ENCODE measurements at places on chromosomes 5 and 9.

- DNase-seq: no peak
Observed at GRCh38 chr9:113361304-113362018, 12.1 kb downstream of the BSPRY start.

DNA sequence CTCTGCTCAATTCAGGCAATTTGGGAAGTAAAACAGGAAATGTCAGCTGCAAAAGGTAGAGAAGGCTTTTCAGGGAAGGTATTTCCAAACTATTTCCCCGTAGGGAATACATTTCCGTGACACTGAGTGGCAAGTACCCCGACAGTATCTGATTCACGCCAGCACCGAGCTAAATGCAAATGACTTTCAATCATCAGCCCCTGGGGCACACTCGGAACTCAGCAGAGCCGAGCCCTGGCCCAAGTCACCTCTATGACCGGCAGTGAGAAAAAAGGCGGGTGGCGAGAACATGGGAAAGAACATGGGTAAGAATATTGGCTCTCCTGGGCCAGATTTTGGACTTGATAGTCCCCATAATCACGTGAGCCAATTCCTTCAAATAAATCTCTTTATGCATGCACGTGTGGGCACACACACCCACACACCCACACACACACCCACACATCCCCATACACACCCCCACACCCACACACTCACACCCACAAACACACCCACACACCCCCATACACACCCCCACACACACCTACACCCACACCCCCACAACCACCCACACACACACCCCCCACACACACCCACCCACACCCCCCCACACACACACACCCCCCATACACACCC lies 43.0 kb downstream of the COL23A1 start:
- DNase-seq: no peak

DNA sequence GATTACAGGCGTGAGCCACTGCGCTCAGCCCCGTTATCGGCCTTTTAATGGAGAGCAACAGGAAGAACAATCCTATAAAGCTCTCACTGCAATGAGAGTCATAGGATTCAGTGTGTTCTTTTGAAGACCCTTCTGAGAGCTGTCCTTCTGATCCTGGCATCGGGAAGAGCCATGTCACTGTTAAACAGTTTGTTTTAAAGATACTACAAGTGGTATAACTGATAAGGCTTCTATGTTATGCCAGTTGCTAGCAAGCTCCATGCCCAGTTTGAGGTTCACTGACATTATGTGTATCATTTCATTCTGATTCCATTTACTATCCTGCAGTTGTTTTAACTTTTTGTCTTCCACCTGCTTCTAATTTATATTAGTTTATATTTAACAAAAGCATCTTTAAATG lies 55.8 kb downstream of the GNAQ start:
- DNase-seq: no peak

- DNase-seq: no peak
Observed at GRCh38 chr9:79089054-79089560, 482.7 kb upstream of the TLE4 start.

- DNase-seq: no peak
Observed at GRCh38 chr5:142521706-142522105, 164.2 kb downstream of the FGF1 start.

DNA sequence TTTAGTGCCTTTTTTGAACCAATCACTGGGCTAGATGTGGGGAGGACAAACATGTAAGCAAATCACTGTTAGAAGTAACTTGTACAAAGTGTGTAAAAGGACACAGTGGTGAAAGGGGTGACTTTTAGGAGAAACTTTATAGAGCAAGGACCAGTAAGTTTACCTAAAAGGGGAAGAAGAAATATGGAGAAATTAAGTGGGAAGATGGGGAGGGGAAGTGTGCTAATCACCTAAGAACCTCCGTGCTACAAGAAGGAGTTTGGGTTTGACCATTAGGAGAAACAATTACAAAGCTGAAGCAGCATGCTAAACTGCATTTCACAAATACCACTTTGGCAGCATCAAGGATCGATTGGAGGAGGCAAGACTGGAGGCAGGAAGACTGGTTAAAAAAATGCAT lies 17.3 kb downstream of the ITGA1 start:
- DNase-seq: no peak

GRCh38 chr9:35027860-35028259 lies 38.3 kb downstream of the DNAJB5 start:
- no peak for DNase-seq

- DNase-seq: no peak
Observed at GRCh38 chr9:123868002-123868401, 61.9 kb downstream of the DENND1A start.

DNA sequence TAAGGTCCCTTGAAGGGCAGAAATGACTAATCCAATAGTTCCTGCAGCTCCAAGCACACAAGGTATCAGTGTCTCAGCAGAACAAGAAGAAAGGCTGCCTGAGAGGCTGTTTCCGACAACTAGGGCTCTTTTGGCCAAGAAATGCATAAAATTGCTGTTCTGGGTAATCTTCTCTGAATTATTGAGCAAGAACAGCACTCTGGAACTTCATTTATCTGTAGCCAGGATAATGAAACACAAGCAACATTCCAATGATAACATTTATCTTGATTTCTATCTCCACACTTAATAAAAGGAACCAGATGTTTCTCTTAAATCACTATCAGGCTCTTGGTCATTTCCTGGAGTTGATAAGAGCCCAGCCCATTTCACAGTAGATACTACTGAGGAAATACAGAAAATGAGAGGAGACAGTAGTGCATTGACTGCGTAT lies 17.0 kb upstream of the AUH start:
- DNase-seq: peak; percentile 41

DNA sequence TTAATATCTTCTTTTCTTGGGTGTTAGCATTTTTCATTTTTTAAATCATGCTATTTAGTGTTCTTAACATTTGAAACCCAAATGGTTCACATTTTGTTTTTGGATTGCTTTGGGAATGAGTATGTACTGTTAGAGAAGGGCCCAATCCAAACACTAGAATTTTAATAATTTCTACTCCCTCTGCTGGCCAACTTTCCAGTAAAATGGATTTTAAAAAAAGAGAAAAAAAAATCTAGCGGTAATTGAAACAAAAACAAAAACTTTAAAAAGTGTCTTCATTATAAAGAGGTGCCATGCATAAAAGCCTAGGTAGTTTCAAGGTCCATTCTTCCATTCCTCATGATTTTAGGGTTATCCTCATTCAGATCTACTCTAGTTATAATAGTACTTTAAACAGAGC lies 32.1 kb upstream of the RICTOR start:
- no peak for DNase-seq

- DNase-seq: no peak
Observed at GRCh38 chr9:134178768-134179551, 14.6 kb upstream of the RNU6ATAC start.

DNA sequence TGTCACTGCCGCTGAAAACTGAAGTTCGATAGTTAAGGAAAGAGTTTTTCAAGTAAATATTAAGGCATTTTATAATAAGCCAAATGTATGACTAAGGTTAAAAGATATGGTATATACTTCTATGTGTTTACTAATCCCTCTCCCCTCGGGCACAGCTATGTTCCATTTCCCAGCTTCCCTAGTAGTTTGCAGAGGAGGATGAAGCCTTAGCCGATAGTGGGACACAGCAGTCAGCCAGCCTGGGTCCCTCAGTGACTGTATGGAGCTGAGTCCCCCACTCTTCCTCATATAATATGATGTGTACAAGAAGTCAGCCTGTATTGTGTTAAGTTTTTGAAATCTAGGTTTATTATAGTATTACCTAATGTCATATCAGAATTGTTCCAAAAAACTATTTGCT lies 55.8 kb downstream of the PARP8 start:
- no peak for DNase-seq

DNA sequence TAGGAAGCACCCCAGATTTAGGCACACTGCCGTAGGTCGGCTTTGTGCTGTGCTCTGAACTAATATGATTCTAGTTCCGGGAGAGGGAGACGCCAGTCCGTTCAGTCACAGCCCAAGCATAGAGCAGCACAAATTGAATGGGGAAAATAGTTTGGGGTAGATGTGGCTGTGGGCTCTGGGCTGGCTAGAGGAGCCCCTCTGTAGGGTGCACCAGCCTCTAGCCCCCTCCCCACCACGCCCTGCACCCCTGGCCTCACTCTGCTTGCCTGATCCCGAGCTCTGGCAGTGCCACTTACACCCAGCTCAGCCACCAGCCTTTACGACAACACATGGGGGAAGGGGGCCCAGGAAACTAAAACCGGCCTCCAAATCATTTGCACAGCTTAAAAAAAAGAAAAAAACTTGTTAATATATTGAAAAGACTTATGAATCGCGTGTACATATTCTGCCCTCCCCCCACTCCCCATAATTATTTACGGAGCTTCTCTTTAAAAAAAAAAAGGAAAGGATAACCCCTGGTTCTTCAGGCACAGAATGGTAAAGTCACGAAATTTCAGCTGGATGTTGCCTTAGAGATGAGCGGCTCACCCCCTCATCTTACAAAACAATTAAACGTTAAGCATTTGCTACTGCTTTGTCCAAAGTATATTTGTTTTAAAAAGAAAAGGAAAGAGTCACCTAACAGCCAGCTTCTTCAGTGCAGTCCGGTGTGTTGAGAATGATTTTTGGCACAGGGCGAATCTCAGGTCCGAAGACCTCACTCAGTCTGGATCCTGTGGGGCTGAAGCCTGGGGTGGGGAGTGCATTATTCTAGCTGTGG lies 3.5 kb downstream of the LMX1B start:
- DNase-seq: no peak

DNA sequence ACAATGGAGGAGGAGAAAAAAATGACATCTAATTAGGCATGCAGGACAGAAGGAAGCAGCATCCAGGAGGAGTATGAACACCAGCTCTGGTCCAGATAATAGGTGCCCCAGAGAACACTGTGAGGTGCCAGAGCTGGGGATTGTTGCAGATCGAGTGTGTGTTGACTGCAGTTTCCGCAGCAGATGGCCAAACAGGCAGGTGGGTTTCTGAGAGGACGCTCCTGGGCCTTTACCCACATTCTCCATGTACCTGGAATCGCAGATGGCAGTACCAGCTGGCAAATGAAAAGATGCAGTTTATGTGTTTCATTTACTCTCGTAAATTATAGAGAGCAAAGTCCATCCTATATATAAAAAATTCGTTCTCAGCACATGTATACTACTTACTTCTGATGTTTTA lies 182.2 kb upstream of the ISL1 start:
- no peak for DNase-seq

DNA sequence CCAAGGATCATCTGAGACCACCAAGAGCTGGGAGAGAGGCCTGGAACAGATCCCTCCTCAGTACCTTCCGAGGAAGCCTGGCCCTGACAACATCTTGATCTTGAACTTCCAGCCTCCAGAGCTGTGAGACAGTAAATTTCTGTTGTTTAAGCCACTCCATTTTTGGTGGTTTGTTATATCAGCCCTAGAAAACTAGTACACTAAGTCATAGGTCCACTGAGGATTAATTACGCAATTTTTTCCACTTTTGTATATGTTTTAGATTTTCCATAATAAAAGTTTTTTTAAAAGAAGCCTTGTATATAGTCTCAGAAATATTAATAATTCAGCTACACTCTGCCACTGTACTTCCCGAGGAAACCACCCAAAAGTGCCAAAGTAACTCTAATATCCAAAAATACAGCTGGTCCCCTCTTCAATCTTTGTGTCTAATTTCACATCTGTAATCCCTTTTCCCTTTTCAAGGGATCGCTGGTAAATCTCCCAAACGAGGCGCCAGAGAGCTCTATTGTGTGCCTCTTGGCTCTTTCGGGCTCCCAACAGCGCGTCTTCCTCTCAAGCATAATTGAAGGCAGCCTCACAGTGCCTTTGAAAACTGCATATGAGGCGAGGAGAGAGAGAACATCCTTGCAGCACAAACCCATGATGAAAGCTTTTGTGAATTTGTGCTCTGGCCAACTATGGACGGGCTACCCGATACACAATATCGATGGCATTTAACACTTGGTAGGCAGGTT lies 32.7 kb downstream of the PRUNE2 start:
- no peak for DNase-seq

DNA sequence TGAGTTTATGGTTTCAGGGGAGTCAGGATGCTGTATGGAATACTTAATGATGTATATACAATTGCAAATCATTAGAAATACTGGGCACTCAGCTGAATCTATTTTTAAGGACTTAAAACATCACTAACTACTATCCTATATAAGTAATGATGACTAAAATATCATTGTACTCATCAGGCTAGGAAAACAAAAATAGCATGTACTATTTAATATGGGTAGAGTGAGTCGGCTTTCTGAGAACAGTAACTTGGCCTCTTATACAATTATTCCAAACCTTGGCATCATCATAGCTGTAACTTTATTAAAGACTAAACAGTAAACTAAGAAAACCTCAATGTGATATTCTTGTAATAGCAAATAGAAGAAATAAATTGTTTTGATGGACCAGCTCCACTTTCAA lies 94.5 kb downstream of the PJA2 start:
- DNase-seq: no peak

GRCh38 chr5:173056783-173057061 lies 570 bp downstream of the CREBRF start:
- no peak for DNase-seq

- DNase-seq: no peak
Observed at GRCh38 chr9:36011379-36011778, 25.3 kb upstream of the RECK start.

GRCh38 chr5:69167493-69167855 lies 524 bp downstream of the CCNB1 start:
- no peak for DNase-seq

DNA sequence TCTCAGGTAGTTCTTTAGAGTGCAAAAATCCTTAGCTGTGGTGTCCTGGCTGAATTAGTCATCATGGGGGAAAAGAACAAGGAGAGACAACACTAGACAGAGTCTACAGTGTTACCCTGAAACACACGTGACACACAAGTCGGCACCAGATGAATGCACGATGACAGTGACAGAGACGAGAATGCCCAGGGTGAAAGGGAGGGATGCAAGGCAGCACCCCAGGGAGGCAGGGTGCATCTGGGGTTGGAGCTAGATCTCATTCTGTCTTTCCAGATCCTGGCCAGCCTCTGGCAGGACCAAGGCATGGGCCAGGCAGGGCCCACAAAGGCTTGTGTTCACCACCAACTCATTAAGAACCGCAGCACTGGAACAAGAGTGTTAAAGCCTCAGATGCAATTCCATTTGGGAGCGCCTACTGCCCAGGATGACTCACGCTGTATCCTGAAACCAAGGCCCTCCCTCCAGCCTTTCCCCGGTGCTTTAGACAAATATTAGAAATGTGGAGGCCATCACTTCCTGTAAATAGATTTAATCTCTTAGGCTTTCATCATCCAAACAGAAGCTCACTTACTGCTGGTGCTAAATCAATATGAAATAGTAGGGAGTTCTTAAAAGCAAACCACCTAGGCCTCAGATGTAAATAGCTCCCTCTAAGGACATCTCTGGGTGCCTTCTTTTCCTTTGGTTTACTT lies 56.1 kb downstream of the IRX2 start:
- DNase-seq: no peak

Data from BJ (cell line).